ENCODE measurements at places on chromosomes 4 and X. TPM values are rescaled to one million over a fixed set of nuclear protein-coding genes. Genes with fewer than 3 reads are reported as not detected.

DNA sequence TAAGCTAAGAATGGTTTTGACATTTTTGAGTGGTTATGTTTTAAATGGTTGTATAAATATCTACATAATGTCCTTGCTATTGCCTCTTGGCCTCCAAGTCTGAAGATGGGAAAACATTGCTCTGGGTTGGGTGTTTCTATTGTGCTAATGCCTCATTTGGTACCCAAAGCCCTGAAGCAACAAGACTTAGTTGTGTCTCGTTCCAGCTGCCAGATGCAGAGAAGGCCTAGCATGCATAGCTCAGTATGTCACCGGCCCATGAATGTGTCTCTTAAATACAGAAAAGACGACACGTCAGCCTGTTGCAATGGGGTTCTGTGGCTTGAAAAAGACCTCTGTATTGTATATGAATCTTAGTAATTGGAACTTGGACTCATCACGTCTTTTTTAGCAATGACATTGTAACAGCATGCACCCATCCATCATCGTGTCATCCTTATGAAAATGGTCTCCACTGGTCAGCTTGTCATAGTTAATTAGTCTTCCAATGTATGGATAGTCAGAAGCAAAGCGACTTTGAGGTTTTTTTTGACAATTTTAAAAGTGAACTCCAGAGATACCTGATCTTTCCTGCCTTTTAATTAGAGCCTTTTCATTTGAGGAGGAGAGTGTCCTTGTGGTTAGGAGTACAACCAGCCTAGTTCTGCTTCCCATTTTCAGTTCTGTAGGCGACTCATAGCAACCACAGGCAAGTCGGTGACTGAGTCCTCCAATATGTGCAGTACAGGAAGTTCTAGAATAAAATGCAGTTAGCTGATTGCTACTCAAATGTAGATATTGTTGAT, 126.4 kb upstream of the GATB start:
- DNase-seq = no peak

DNA sequence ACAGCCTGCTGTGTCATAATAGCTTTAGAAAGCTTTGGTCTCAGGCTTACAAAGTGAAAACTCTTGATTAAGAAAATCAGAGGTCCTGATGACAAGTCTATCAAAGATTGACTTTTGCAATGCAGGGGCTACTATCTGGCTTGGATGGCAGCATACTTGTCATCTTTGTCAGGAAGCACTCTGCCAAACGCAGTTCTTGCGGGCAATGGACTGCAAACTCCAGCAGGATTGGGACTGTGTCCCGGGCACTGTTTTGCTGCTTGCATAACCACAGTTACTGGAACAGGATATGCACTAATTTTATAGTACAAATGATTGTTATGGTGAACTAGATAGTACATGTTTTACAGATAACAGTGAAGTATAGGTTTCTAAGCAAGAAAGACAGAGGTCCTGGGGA, 185.6 kb downstream of the IQCM start:
- no peak for DNase-seq

DNA sequence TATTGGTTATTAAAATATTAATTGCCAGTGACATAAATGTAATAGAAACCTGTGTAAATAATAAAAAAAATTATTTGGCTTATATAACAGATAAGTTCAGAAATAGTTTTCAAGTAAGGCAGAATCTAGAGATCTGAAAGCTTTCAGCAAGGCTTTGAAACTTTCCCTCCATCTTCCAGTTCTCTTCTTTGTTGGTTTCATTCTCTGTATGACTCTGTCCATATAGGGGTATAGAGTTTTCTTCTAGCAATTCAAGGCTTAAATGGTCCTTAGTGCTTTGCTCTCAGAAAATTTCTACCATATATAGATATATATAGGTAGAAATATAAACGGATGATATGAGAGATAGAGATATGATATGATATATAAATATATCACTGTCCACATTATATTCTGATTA, 160.5 kb upstream of the GABRA2 start:
- no peak for DNase-seq

- no peak for DNase-seq
Observed at GRCh38 chr4:169768385-169768784, 10.6 kb upstream of the HPF1 start.

DNA sequence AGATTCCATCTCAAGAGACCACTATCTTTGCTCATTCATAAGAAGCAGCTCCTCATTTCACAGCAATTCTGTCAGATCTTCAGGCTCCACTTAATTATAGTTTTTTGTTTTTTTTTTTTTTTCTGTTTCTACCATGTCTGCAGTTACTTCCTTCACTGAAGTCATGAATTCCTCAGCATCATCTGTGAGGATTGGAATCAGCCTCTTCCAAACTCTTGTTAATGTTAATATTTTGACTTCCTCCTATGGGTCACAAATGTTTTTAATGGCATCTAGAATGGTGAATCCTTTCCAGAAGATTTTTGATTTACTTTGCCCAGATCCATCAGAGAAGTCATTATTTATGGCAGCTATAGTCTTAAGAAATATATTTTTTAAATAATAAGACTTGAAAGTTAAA, 53.1 kb downstream of the BMP2K start:
- no peak for DNase-seq

- DNase-seq = no peak
Observed at GRCh38 chr4:181127171-181127570, 1116.0 kb upstream of the TENM3 start.

GRCh38 chrX:29518100-29518499, 697.3 kb upstream of the MAGEB2 start:
- no peak for DNase-seq

The BMP3 gene
- not detected for total RNA-seq

The SPARCL1 gene
- total RNA-seq = 318 TPM

All from spleen (tissue), 13 donors.